ENCODE measurements at places on chromosomes 11 and 22.

DNA sequence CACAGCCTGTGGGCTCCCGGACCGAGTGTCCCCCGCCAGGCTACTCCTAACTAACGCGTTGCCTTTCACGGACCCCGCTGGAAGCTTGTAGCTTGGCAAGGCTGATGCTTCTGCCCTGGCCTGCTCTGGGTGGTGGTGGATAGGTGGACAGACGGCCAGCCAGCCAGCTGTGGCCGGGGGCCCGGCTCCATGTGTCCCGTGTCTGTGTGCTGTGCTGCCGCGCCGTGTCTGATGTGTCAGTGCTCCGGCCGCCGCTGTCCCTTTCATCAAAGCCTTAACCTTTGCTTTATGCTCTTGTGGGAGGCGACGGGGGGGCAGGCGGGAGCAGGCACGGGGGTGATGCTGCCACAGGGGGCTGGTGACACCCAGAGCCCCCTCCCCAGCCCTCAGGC lies 5.0 kb downstream of the CCDC188 start:
- no peak for DNase-seq

GRCh38 chr11:110295531-110296225 lies 736 bp downstream of the RDX start:
- DNase-seq = no peak

DNA sequence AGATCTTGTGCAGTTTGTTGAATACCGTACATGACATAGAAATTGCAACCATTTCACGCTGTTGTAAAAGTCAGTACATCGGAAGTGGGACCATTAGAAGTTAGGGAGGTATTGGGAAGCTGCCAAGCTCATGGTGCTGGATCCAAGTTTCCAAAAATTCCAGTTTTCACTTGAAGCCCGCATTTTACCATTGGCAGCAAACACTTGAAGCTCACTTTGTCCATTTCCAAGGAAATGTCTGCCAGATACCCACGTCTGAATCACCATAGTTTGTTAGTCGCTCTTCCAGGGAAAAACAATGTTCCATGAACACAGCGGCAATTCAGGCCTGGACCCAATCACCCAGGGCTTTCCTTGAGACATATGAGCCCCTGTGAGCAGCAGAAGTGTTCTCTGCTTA lies 22.6 kb upstream of the PARVB start:
- DNase-seq = no peak

DNA sequence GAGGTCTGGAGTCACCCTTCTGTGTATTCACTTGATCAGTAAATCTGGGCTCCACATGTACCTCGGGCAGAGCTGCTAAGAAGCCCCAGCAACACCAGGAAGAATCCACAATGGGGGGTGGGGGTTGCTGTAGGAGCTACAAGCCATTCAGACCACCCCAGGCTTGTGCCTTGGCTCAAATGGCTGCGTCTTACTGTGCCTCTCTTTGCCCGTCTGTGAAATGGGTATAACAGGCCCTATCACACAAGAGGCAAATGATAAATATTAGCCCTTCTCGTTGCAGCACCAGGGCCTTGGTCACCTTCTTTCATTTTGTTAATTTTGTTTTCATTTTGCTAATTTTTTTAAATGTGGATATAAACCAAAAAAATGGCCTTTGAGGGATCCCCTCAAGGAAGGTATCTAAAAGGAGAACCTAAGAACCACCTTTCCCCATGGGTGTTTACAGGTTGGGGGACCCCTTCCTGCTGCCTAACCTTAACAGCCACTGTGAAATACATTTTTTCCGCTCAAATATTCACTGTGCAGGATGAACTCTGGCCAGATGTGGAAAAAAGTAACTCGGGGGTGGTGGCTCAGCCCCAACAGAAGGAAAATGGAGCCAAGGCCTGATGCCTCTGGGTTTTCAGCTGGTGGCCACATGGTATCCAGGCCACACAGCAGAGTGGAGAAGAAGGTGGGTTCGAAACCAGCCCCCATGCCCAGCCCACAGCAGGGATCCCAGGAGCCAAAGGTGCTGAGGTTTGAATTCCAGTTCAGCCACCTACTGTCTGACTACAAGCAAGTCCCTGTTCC lies 284.0 kb downstream of the MN1 start:
- no peak for DNase-seq

GRCh38 chr11:84128840-84129239 lies 842.7 kb upstream of the CCDC90B start:
- no peak for DNase-seq

GRCh38 chr22:30121960-30122359 lies 41.7 kb downstream of the HORMAD2 start:
- no peak for DNase-seq

GRCh38 chr11:18633256-18634139 lies 644 bp downstream of the SPTY2D1 start:
- no peak for DNase-seq

DNA sequence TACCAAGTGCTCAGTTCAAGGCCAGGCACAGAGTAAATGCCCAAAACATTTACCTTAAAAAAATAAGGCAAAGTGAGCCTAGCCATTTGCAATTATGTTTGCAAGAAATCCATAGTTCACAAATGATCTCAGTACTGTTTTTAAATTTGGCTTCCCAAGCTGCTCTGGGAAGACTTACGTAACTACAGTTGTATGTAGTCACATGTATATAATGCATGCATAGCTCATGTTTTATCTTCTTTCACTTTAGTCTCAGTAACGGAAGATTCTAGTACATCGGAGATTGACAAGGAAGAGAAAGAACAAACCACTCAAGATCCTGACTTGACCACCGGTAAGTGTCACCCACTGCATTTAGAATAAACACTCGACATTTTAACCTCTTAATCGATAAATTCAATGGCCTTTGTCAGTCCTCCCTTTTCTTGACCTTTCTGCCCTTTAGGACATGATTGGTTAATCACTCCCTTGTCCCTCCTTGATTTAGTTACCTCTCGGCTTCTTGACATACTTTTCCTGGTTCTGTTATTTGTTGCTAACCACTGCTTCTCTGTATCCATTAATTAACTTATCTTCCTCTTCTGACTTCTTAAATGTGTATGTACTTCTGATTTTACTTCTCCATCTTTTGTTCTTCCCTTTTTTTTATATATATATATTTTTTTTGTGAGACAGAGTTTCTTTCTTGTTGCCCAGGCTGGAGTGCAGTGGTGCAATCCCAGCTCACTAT lies 18.0 kb upstream of the JHY start:
- DNase-seq = no peak

DNA sequence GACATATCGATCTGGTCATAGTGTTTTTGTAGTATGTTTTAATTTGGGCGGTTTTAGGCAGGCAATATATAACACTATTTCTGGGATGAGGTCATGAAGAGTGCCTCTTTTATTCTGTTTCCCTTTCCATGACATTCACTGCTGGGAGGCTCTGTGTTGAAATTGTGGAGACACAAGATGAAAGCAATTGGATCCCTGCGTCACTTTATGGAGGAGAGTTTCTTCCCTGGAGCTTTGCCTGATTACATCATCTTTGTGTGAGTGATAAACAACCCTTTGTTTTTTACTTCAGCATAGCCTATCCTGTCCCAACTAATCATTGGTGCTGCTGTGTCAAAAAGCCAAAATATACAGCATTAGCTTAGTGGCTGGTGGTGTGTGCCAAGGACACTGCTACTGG lies 48.6 kb downstream of the PARVG start:
- DNase-seq = no peak

GRCh38 chr11:94638301-94638901 lies 71.2 kb downstream of the PIWIL4 start:
- DNase-seq = no peak

GRCh38 chr11:59954219-59954847 lies 9.5 kb upstream of the OOSP4A start:
- DNase-seq = no peak

GRCh38 chr11:95891423-95892170 lies 32.3 kb downstream of the MTMR2 start:
- DNase-seq = no peak

GRCh38 chr11:76628408-76628947 lies 42.1 kb downstream of the LRRC32 start:
- no peak for DNase-seq

DNA sequence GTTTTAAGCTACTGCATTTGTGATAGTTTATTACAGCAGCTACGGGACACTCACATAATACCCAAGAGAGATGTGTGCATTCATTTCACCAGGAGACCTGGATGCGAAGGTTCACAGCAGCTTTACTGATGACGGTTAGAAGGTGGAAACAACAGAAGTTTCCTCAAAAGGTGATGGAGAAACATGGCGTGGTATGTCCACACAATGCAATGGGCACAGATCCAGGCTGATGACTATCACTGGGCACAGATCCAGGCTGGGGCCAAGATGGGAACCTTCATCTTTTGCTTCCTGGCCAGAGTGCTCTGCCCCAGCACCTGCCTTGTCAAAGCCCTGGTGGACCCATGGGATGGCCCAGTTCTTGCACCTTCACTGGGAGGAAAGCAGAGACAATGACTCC lies 30.6 kb upstream of the RFPL3 start:
- DNase-seq = no peak

GRCh38 chr11:17150521-17150920 lies 57.3 kb downstream of the PIK3C2A start:
- no peak for DNase-seq

- no peak for DNase-seq
These were observed 14.3 kb downstream of the DHCR7 start for GRCh38 chr11:71433648-71434450.

DNA sequence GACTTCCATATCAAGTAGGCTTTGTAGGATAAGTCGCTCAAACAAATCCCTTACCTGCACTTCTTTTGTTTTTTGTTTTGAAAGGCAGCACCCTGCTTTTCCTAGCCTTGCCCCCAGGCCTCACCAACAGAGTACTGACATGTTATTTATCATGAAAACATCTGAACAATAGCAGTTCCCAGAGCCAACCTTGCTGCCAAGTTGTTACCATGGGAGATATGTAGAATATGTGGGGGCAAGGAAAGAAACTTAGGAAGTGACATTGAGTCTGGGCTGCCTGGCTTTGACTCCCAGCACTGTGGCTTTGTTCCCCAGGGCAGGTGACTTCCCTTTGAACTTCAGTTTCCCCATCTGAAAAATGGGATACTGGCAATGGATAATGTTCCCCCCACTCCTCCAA lies 53.4 kb upstream of the CRYBB3 start:
- DNase-seq = no peak

DNA sequence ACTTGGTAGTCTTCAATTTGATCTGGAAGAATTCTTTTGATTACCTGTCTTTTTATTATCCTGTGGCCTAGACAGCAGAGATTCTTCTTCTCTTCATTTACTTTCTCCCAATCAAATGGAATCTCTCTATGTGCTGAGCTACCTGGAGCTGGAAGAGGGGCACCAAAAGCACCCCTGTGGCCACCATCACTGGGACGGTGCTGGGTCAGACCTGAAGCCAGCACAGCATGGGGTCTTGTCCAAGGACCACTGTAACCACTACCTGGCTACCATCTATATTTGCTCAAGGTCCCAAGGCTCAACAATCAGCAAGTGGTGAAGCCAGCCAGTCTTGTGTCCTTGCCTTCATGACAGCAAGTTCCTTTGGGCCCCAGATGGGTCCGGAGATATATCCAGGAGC lies 186.6 kb downstream of the JRKL start:
- no peak for DNase-seq

GRCh38 chr22:30876915-30877553 lies 91.5 kb downstream of the MORC2 start:
- no peak for DNase-seq

DNA sequence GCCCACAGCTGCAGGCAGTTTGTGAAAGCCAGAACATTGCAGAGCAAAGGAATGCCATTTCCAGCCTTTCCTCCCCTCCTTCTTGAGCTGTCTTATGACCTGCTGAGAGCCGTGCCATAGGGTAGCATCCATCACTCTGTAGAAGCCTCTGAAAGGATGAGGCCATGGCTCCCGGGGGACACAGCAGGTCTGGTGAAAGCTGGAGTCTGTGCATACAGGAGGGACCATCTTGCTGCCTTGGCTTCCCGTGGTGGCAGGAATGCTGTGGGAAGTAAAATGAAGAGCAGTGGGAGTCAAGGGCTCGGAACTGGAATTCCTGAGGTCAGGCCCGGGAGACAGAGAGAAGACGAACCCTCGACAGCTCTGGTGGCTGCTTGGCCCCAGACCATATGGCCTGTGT lies 30.9 kb downstream of the ANO1 start:
- DNase-seq = no peak

DNA sequence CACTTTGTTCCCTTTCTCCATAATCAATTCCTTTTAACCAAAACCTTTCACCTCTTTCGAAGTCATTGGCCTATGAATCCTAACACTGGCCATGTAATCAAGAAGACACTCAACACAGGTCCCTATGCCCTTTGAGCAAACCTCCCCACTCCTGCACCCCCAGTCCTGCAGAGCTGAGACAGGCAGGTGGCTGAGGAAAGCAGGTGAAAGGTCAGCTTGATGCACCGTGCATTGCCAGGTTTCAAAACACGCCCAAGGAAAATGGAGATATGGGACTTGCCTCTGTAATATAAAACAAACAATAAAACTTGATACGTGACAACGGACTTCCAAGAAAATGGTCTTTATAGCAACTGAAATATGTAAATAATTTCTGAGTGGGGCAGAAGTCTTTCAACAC lies 10.6 kb downstream of the CPT1A start:
- no peak for DNase-seq

DNA sequence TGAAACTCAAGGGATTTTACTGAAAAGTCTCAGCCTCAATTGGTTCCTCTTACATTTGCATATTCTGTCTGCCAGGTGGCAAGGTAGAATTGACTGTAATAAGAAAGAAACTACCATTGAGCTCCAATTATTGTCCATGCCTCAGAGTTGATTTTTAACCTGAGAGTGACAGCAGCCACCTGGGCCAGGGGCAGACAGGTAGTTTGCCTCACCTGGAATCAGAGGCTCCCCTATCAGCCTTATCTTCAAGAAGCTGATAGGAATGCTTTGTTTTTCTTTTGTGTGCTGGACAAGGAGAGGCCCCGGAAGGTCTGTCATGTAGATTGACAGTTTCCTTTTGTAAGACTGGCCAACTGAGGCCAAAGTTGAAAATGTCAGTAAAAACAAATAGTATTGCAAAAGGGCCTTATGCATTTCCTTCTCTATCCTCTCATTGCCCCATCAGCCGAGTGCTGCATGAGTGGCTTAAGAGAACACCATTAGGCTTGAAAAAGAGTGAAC lies 34.1 kb downstream of the CD44 start:
- DNase-seq = no peak

- no peak for DNase-seq
These were observed 88.4 kb downstream of the UBASH3B start for GRCh38 chr11:122743949-122744348.

Measured in GOT3 (cell line).